ENCODE measurements at places on chromosomes 11 and 22. TPM values are rescaled to one million over a fixed set of nuclear protein-coding genes. Genes with fewer than 3 reads are reported as not detected.

Gene OR2D2
- 1.4 TPM for total RNA-seq

Gene TEAD1
- 230 TPM for total RNA-seq

Gene TYR
- not detected for total RNA-seq

Gene TIRAP
- total RNA-seq, result 7.2 TPM

Gene GP1BB
- total RNA-seq, result 2.1 TPM

Gene TESMIN
- 0.57 TPM for total RNA-seq

Gene LMO2
- 1.0 TPM for total RNA-seq

Data from placental pericyte (primary cell).